ENCODE measurements at places on chromosomes 16 and 17.
A peak's percentile ranks its signal among the peaks of the same experiment; 100 is the strongest.

GRCh38 chr16:89536886-89537548 lies 23.5 kb upstream of the RPL13 start:
- no peak for DNase-seq

DNA sequence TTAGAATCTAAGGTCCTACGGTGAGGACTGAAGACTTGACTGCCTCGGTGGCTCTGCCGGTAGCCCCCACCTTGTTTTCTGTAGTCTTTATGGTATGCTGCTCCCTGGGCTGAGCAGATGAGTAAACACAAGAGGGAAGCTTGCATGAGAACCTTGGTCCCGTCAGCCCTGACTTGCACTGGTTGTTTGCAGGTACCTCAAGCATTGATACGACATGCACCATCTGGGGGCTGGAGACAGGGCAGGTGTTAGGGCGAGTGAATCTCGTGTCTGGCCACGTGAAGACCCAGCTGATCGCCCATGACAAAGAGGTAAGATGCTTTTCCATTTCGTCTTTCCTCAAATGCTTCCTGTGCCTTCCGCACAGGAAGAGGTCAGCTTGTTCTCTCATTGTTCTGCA lies 21.1 kb upstream of the TACO1 start:
- DNase-seq, result no peak

- no peak for DNase-seq
Measured at GRCh38 chr16:46618516-46618915, 2.7 kb downstream of the SHCBP1 start.

DNA sequence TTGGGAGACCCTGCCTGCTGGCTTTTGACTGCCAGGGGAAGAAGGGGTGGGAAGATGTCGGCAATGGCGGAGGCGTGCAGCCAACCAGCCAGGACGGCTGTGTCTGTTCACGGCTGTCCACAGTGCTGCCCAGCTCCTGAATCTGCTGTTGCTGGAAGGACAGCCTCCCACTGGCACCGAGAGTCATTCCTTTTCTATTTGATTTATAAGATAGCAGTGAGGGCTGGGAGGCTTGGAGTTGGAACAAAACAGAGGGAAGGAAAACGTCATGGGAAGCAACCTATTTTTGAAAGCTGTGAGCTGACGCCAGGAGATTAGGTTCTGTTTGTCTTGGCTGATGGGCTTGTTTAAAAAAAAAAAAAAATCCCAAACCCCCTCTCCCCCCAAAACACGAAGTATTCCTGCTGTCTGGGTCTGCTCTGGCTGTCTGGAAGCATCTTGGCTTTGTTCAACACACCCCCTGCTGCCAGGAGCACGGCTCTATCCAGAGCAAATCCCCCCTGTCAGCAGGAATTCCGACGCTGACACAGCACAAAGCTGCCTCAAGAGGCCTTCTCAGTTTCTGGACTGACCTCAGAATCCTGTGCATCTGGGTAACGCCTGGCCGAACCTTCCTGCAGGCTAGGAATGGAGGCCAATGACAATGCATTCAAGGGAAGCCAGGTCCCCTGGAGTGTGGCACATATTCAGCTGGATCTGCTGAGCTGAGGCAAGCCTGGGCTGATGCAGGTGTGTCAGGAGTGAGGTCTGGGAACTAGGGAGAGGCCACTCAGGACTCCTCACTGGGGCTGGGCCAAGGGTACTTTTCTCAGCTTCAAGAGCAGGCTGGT lies 41.0 kb upstream of the SREBF1 start:
- DNase-seq, result peak; percentile 99

GRCh38 chr17:66673668-66674276 lies 161.1 kb upstream of the CACNG5 start:
- DNase-seq, result peak; percentile 80

GRCh38 chr17:82492643-82493225 lies 26.8 kb upstream of the FOXK2 start:
- peak; percentile 68 for DNase-seq

DNA sequence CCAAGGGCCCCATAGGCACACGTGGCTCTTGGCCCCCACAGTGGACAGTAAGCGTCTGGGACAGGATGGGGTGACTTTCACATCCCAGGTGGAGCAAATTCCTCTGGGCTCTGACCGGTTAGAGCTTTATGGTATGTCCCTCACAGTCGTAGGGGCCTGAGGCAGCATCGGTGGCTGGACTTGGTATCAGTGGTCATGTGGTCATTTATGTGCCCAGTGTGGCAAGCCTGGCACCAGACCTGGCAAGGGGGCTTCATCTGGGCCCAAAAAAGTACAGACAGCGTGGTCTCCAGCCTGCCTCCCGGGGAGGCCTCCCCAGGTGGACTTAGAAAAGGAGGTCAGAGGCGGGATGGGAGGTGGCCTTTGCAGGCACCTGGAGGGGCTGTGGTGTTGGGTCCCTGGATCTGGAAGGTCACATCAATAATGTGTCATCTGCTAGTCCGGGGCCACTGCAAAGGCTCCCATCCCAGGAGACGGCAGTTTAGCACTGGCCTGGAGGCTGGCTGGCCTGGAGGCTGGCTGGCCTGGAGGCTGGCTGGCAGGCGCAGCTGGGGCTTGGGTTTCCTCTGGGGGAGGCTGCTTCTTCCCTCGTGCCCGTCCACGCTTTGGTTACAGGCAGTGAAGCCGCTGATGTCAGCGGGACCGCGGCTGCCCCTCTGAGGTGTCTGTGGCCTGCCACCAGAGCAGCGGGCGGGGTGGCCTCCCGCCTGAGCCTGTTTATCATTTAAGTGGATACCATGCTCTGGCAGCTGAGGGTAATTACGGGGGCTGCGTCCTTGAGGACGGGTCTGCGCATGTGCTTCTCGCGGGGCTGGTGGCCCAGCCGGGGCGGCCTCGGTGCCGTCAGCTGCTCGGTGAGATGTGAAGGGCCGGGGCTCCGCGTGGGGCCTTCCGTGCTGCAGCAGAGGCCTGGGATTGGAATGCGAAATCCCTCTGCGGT lies 20.7 kb upstream of the CBX4 start:
- DNase-seq, result no peak

GRCh38 chr17:29753845-29754439 lies 131.2 kb upstream of the CORO6 start:
- no peak for DNase-seq

GRCh38 chr17:50448643-50449042 lies 20.0 kb downstream of the CHAD start:
- DNase-seq, result no peak

GRCh38 chr16:15942931-15943690 lies 6.3 kb upstream of the ABCC1 start:
- no peak for DNase-seq

- no peak for DNase-seq
Measured at GRCh38 chr17:59126809-59127417, 20.2 kb upstream of the TRIM37 start.

GRCh38 chr16:68202091-68202519 lies 33.8 kb downstream of the ESRP2 start:
- DNase-seq, result no peak

GRCh38 chr17:78378225-78379130 lies at the start of gene PGS1:
TSS of gene PGS1 (plus strand) at chr17:78378649. CDS start at chr17:78378666, 17 bp downstream.
- peak; percentile 71 for DNase-seq

- peak; percentile 52 for DNase-seq
Measured at GRCh38 chr16:3112881-3113574, 642 bp downstream of the ZNF205 start.

DNA sequence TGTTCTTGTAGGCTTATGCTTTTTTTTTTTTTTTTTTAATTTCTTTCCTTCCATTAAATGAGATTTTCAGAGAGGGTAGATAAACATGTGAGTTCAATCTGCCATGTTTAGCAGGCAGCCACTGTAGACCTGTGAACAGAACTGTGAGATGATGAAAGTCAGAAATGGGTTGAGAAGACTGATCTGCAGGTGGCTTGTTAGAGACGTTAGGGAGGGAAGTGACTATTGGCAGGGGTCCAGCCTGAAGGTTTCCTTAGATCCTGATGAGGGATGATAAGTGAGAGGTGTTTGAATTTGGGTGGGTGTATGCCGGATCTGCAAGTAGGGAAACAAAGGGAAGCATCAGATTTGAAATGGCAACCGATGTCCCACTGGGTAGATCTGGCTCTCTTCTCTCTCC lies 157.8 kb downstream of the HS3ST3B1 start:
- DNase-seq, result no peak

- no peak for DNase-seq
Measured at GRCh38 chr16:75811020-75811634, 84.8 kb upstream of the CPHXL start.

- DNase-seq, result no peak
Measured at GRCh38 chr16:88610080-88610479, 28.3 kb upstream of the IL17C start.

GRCh38 chr16:57538235-57538721 lies 1.9 kb upstream of the CCDC102A start:
- no peak for DNase-seq
